Esophagus muscularis mucosa (tissue), 4 donors: ENCODE measurements at places on chromosomes 12 and 14. TPM values are rescaled to one million over a fixed set of nuclear protein-coding genes. Genes with fewer than 3 reads are reported as not detected.

The OASL gene
- 0.42 TPM for total RNA-seq

The CAPZA3 gene
- total RNA-seq: not detected

The SLC39A5 gene
- total RNA-seq: not detected

The GNPTAB gene
- total RNA-seq: 30.5 TPM

The SPTB gene
- total RNA-seq: 0.83 TPM

The SERPINA1 gene
- total RNA-seq: 2.3 TPM
